ENCODE measurements at places on chromosomes 11 and 22. TPM values are rescaled to one million over a fixed set of nuclear protein-coding genes. Genes with fewer than 3 reads are reported as not detected.

Gene TRIM66
- total RNA-seq = 9.6 TPM

Gene TMEM151A
- under 0.01 TPM for total RNA-seq

Gene NXPE1
- not detected for total RNA-seq

Gene PATE2
- 0.38 TPM for total RNA-seq

Gene TH
- not detected for total RNA-seq

Gene TP53AIP1
- total RNA-seq = not detected

Gene UBTFL1
- total RNA-seq = not detected

Gene VSIG10L2
- total RNA-seq = not detected

Gene FGF3
- not detected for total RNA-seq

Gene MS4A1
- not detected for total RNA-seq

Gene RCOR2
- 1.7 TPM for total RNA-seq

Gene KCNQ1
- not detected for total RNA-seq

Gene RIMBP3B
- total RNA-seq = under 0.01 TPM

Gene KRTAP5-7
- total RNA-seq = not detected

Gene KRTAP5-1
- not detected for total RNA-seq

Gene SCN3B
- under 0.01 TPM for total RNA-seq

Gene BCO2
- 0.38 TPM for total RNA-seq

Gene CD248
- total RNA-seq = 40.3 TPM

Gene ROM1
- total RNA-seq = 3.1 TPM

Gene CASP5
- total RNA-seq = not detected

Gene OR5A1
- total RNA-seq = not detected

Gene CARNS1
- 0.28 TPM for total RNA-seq

Gene TENM4
- 16.6 TPM for total RNA-seq

Gene ME3
- 23.4 TPM for total RNA-seq

Gene OR6T1
- not detected for total RNA-seq

Gene GPHA2
- total RNA-seq = not detected

Gene MMP1
- total RNA-seq = 3,390 TPM

Gene CFAP68
- total RNA-seq = 7.3 TPM

Gene APOL1
- total RNA-seq = 85.1 TPM

Gene PRR33
- total RNA-seq = not detected

Gene CSF2RB
- 4.5 TPM for total RNA-seq

Gene STX3
- 13.8 TPM for total RNA-seq

Gene TCP11L1
- total RNA-seq = 24.8 TPM

Gene TSSK2
- total RNA-seq = not detected

Gene CD3D
- total RNA-seq = not detected

Gene SRSF8
- 15.2 TPM for total RNA-seq

Gene PLEKHB1
- 1.1 TPM for total RNA-seq

Gene UEVLD
- total RNA-seq = 28.4 TPM

Gene OR2D2
- 0.28 TPM for total RNA-seq

Gene C11orf21
- total RNA-seq = not detected

Gene EFCAB6
- total RNA-seq = 2.3 TPM

Gene C11orf24
- 36.6 TPM for total RNA-seq

Gene RASL10A
- total RNA-seq = not detected
